ENCODE measurements at places on chromosomes 1 and 21.

DNA sequence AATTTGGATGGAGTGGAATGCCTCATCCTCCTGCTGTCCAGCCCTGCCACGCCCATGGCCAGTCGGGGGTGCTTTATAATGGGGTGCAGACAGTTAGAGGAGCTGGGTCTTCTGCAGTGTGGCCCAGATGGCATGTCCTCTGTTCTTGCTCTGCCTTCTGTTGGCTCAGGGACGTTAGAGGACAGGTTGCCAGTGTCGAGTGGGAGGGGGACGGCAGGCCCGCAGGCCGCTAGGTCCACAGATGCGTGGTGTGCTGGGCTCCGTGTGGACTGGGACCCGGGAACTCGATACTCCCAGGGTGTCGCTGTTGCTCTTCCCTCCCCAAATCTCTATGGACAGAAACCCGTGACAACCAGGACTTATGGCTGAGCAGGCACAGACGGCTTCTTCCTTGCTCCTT is 33.3 kb downstream of the SIM2 start:
- DNase-seq, result no peak

DNA sequence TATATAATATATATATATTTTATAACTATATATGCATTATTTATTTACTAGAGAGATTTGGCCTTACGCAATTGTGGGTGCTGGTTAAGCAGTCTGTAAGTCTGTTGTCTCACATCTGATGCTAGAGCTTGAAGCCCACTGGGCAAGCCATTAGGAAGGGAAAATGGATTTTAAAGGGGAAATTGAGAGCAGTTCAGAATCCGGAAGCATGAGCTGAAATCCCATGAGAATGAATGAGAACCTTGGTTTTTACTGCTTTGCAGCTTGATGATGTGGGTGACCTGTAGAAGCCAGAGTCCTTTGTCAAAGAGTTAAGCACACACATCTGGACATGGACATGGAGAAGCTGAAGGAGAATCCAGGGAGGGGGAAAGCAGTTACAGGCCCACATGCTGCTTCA is 220.8 kb upstream of the DAB1 start:
- no peak for DNase-seq

DNA sequence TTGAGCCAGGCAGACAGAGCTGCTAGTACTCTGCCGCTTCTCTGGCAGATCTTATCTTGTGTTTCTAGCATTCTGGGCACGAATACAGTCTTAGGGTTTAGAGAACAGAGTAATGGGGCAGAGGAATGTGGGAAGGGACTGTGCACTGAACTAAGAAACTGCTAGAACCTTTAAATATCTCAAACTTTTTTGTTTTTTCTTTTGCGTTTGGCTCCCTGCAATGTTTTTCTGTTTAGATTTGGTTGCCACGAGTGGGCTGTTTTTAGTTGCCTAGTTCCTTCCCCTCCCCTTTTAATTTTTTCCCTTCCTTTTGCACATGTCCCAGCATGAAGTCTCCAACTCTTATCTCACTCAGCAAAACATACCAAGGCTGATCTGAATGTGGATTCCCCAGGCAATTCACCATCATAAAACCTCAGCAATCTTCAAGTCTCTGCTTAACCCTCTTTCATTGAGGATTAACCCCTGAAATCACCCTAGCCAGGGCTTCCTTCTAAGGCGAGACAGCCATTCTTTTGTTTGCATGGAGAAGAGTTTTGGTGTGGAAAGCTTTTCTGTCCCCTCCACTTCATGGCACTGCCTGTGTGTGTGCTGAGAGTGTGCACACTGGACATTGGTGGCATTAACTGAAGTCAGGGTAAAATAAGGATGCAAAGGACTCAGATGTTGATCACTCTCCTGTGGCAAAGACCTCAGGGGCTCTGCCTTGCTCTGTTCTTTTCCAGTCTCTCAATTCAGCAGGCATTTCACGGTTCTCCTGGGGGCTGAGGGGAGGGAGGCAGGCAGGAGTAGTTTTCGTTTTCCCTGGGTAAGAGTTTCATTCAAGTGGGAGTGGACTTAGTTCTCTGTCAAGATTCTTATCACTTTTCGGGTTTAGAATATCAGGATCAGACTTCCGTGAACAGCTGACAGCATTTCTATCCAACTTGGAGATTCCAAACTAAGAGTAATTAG is 2.8 kb upstream of the ATF3 start:
- no peak for DNase-seq

GRCh38 chr1:61287734-61288133 is 205.4 kb downstream of the NFIA start:
- no peak for DNase-seq

DNA sequence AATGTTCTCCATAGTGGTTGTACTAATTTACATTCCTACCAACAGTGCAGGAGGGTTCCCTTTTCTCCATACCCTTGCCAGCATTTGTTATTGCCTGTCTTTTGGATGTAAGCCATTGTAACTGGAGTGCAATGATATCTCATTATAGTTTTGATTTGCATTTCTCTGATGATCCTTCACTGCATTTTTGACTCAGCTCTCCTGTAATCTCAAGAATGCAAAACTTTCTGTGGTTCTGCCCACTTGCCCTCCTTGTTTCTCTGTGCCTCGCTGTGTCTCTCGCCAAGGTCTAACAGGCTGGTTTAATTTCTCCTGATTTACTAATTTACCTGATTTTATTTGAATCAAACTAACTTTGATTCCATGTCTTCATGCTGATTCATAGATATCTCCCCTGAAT is 407.9 kb downstream of the ZP4 start:
- no peak for DNase-seq

DNA sequence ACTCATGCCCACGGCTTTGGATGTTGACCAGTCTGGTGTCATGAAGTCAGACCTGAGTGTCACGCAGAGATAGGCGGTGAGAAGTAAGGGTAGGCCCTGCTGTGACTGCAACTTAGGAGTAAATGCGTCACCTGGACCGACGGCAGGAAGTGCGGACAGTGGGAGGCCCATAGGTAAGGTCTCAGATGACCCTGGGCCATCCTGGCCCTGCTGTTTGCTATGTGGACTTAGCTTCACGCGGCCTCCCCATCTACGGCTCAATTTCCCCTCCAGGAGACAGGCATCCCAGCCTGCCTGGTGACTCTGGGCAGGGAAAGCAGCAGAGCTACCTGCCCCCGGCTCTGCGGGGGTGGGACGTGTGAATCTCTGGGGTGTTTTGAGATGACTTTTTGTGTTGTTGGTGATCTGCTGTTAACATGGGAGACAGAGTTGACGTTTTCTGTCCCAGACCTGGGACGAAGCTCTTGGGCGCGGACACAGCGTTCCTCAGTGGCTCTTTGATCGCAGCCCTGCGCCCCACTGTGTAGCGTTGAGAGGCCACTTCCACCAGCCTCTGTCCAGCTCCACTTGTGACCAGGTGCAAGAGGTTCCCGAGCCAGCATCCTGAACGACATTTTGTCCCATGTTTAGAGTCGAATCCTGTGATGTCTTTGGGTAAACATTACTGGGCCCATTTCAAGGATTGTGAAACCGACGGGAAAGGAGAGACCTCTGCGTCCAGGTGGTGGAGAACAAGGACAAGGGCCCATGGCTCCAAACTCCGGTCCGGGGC is 39.9 kb downstream of the CRYAA start:
- no peak for DNase-seq

DNA sequence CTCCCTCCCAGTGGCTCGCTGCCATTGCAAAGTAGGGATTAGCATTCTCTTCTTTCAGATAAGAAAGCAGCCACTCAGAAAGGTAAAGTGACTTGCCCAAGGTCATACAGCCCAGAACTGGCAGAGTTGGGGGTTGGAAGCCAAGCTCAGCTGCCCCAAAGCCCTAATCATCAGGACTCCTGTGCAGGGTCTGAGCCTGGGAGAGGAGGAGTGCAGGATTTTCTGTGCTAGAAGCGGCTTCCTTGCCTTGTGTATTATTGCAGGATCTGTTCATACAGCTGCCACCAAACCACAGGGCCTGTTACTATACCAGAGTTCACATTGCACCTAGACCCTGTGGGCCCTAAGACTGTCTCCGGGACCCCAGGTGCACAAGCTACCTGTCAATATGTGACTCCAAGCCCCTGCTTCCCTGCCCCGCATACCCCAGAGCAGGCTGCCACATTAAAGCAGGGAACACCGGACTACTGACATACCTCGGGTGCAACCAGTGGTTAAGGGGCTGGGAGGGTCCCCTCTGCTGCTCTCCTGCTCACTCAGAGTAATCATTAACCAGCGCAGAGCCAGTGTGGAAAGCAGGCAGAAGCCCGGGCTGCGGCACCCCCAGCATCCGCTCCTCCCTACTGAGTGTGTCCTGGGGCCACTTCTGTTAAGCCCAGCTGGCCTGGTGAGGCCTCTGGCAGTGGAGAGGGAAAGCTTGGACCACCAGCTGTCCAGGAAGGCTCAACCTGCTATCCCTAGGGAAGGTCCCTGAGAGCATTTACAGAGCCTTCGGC is 15.8 kb downstream of the HSPG2 start:
- DNase-seq, result no peak

- DNase-seq, result no peak
Measured at GRCh38 chr1:10824821-10825540, 28.5 kb upstream of the CASZ1 start.
